Stromal cell of bone marrow (primary cell): ENCODE measurements at places on chromosomes 7 and 10.

DNA sequence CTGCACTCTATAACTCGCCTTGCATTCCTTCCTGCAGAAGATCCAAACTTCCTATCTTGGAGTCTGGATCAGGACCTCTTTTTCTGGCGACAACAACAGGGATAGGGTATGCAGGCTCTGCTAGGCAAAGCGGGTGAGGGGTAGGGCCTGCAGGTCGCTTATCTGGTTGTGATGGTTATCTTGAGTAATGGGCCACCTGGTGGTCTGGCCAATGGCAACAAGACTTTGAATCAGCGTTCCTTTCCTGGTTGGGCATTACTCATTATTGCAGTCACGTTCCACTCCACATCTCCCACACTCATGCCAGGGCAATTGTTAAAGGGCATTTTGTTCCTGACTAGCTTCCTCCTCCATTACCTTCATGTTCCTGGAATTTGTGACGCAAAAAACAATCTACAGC is 48.4 kb upstream of the PLXDC2 start:
- DNase-seq = no peak

- peak; percentile 82 for DNase-seq
Observed at GRCh38 chr7:120996333-120996987, 7.9 kb downstream of the CPED1 start.

GRCh38 chr7:25964483-25964991 is 187.5 kb upstream of the NFE2L3 start:
- no peak for DNase-seq

DNA sequence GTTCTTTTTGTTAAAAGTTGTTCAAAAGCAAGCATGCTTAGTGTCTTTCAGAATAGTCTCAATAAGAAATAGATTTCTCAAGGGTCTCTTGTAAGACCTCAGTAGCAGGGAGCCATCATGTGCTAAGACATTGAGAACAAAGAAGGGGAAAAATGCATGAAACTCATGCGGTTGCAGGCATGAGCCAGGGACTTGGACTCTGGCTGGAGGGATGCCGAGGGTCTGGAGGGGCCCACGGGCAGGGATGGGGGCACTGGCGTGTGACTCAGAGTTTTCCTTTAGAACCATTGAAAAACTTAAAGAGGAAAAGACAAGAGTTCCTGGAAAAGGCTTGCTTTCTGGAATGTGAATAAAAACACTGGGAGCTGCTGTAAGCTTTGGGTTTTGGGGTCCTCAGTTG is 253.3 kb downstream of the CCDC3 start:
- no peak for DNase-seq

- no peak for DNase-seq
Observed at GRCh38 chr10:127877699-127878098, 15.0 kb downstream of the CLRN3 start.

DNA sequence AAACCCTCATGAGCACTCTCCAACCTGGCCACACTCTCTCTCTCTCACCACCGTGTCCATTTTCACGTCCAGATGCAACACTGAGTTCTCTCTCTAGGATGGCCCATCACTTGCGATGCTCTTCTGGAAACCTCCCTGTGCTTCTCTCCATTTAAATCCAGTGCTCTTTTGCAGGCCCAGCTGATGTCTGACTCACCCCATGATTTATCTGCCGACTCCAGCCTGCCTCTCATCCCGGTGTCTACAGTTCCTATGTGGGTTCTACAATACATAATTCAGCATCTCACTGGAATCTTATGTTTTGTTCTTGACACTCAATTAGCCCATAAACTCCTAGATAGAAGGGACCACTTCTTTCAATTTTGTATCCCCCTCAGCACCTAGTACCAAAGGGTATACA is 5.0 kb downstream of the TPK1 start:
- no peak for DNase-seq

DNA sequence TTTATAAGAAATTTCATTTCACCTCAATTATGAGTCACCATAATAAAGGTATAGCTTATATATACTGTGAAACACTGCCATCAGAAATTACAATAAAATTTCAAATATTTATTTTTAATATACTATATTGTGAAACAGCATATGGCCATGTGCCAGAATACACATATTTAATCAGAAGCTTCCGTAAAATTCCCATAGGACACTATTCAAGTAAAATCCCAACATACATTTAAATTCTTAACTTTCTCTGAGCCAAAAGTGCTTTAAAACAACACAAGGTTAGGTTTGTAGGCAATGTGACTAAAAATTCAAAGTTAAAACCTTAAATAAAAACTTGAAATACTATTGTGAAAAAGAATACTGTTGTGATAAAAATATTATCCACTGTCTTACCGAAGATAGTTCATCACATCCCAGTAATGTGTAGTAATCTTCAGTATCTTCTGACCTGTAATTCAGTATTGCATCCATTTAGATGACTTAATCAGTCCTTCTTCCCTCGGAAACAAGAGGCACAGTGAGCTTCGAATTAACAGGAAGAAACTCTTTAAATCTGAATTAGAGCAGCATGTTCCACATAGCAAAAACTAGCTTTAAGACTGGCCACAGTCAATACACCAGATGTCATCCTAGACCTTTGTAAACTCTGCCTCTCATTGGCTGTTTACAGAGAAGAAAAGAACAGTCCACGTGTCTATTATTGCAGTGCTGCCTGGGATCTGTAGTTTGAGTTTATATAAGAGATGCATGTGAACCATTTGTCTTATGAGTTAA is at the start of gene DNAJC12:
TSS of gene DNAJC12 (minus strand) at position 648 of the 774 bp plus-strand sequence. CDS start at position 471, 177 bp downstream.
- no peak for DNase-seq

GRCh38 chr7:107179326-107180164 is 10.7 kb downstream of the HBP1 start:
- no peak for DNase-seq
